ENCODE measurements at places on chromosomes 7 and 10.

DNA sequence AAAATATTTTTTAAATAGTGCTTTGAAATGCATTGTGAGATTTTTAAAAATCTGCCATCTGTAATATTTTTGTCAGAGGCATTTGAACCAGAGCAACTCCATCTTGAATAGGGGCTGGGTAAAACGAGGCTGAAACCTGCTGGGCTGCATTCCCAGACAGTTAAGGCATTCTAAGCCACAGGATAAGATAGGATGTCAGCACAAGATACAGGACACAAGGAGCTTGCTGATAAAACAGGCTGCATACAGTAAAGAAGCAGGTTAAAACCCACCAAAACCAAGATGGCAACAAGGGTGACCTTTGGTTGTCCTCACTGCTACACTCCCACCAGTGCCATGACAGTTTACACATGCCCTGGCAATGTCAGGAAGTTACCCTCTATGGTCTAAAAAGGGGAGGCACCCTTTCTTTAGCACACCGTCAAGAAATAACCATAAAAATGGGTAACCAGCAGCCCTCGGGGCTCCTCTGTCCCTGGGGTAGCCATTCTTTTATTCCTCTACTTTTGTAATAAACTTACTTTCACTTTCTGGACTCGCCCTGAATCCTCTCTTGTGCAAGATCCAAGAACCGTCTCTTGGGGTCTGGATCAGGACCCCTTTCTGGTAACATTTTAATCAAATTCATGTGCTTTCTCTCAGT lies 273.7 kb downstream of the SEMA3D start:
- no peak for DNase-seq

DNA sequence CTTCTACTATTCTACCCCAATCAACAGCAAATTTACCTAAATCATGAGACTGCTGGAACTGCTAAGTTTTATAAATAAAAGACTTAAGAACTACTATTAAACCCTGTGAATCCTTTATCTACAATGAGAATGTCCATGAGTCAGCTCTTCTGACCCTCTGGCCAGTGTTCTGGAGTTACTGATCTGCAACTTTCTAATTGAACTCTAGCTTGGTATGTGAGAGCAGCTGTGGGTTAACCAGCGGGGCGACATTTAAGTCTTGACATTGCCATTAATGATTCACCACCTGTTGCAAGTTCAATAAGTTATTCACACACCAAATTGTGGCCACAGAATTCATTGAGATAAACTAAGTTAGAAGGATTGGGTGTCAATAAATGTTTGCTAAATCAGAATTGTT lies 359.8 kb downstream of the PCDH15 start:
- DNase-seq = no peak

GRCh38 chr10:132500781-132501415 lies 36.7 kb upstream of the INPP5A start:
- DNase-seq = no peak

DNA sequence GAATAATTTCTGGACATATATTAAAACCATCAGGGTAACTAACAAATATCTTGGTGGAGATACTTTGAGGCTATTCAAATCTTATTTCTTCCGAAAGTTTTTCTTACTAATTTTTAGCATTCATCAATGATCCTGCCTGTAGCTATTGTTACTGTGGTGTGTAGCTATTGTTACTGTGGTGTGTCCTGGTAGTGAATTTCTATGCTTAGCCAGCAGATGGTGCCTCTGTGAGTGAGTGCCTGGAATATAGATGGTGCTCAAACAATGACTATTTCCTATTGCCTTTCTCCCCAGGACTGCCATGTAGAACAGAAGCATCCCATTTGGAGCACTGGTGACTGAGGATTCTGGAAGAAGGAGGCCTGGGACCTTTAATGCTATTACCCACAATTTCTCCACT lies 245.7 kb downstream of the CCSER2 start:
- DNase-seq = no peak

DNA sequence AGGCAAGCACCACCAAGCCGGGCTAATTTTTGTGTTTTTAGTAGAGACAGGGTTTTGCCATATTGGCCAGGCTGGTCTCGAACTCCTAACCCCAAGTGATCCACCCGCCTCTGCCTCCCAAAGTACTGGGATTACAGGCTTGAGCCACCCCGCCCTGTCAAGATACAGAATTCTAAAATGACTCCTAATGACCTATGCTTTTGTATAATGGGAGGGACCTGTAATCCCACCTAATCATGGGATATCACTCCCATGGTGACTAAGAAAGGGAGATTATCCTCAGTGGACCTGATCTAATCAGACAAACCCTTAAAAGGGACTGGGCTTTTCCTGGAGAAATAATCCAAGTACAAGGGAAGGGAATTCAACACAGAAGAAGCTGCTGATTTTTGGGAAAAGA lies 28.8 kb downstream of the SAMD8 start:
- no peak for DNase-seq

GRCh38 chr7:68839014-68839413 lies 759.3 kb upstream of the AUTS2 start:
- no peak for DNase-seq

DNA sequence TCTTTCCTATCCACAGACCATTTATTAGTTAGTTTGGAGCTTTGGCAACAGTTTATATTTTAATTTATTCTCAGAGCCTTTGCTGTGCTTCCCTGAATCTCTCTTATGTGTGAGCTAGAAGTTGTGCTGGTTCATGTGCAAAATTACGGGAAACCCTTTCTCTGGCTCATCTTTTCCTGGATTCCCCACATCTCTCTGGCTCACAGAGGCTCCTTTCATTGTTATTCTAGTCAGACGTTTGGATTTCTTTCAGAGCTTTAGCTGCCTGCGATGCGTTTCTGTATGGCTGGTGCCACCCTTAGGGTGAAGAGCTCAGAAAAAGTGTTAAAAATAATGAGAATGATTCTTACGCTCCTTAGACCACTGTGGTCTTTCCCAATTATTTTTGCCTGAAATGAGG lies 53.3 kb downstream of the TPST1 start:
- DNase-seq = no peak

DNA sequence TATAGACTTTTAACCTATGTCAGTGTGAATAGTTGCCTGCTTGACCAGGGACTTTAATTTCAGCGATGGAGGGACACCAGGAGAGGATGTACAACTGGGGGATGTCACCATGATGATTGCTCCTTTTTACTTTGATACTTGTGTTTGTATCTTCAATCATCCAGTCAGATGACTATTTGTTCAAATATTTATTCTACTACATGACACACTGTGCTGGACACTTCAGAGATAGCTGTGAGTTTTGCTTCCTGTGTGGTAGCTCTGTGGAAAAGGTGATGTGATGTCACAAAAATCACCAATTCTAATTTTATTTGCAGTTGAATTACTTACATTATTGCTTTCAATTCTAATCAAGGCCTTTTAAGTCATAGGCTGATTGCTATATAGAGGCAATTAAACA lies 62.7 kb upstream of the CREB5 start:
- DNase-seq = no peak

DNA sequence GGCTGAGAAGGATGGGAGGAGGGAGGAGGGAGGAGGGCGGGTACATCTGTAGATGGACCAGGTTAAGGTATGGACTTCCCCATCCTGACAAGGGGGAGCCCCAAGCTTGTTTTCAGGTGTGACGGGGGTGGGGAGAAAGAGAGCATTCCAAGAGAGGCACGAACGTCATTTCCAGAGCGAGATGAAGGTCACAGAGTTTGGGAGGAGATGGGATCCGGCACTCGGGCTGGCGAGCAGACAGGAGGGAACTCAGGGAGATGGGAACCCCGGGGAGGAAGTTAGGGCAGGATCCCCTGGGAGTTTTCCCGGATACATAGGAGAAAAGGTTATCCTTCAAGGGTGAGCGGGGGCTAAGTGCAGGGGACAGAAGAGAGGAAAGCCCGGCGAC lies 118.8 kb downstream of the CUX1 start:
- no peak for DNase-seq

- no peak for DNase-seq
Measured at GRCh38 chr7:11829954-11830353, 2.0 kb downstream of the THSD7A start.

GRCh38 chr7:66542049-66542448 lies 86.6 kb upstream of the KCTD7 start:
- DNase-seq = no peak

- peak; percentile 70 for DNase-seq
Measured at GRCh38 chr10:6498771-6499170, 81.3 kb downstream of the PRKCQ start.

- DNase-seq = no peak
Measured at GRCh38 chr10:114075093-114075492, 31.4 kb downstream of the ADRB1 start.

DNA sequence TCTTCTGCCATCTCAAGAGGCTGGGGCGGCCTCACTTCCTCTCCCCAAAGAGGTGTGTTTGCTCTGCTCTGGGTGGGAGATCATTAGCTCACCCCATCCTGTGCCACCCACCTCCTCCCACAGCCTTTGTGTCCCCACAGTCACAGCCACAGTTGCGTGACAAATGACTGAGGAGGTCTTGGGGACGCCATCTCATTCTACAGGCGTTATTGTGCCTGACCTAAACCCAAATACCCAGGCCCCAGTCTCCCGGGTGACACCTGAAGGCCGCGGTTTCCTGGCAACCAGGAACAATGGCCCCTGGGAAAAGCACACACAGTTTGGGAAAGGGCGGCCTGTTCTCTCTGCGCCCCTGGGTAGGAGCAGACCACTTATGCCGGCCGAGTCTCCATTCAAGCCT lies 51.6 kb downstream of the SLIT1 start:
- DNase-seq = no peak

GRCh38 chr10:102752934-102753664 lies 9.4 kb downstream of the WBP1L start:
- no peak for DNase-seq

DNA sequence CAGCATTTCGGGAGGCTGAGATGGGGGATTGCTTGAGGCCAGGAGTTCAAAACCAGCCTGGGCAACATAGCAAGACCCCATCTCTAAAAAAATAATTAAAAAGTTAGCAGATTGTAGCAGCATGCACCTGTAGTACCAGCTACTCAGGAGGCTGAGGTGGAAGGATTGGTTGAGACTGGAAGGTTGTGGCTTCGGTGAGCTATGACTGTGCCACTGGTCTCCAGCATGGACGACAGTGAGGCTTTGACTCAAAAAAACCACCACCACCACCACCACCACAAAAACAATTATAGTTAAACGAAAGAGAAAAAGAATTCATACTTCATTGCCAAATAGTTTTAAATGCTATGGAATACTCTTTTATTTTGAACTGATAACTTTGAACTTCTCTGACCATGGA lies 63.4 kb downstream of the VTI1A start:
- DNase-seq = peak; percentile 63

- no peak for DNase-seq
Measured at GRCh38 chr10:33804584-33804983, 470.1 kb upstream of the NRP1 start.

DNA sequence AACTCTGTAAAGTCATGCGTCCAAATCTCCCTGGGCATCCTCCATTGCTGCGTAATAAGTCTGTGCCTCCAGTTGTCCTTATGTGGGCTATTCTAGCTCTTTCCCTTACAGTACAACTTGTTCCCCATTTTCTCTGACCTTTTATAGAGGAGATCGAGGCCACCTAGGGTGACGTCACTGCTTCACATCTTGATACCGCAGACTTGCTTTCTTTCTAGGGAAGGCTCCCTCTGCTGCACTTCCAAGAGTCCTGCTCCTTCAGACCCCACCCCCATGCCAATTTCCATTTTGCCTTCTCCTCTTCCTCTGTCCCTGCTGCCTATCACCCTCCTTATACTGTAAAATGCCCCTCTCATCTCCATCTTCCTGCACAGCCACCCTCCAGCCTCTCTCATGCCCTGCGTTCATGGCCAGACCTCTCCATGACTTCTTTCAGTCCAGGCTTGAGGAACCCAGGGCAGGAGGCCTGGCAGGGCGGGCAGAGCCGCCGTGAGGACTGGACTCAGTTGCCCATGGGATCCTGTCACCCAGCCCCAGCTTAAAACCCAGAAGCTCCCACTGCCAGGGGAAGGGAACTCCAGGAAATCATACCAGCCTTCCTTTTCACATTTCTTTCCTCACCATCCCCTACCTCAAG lies 57.5 kb downstream of the CAMK1D start:
- DNase-seq = no peak

DNA sequence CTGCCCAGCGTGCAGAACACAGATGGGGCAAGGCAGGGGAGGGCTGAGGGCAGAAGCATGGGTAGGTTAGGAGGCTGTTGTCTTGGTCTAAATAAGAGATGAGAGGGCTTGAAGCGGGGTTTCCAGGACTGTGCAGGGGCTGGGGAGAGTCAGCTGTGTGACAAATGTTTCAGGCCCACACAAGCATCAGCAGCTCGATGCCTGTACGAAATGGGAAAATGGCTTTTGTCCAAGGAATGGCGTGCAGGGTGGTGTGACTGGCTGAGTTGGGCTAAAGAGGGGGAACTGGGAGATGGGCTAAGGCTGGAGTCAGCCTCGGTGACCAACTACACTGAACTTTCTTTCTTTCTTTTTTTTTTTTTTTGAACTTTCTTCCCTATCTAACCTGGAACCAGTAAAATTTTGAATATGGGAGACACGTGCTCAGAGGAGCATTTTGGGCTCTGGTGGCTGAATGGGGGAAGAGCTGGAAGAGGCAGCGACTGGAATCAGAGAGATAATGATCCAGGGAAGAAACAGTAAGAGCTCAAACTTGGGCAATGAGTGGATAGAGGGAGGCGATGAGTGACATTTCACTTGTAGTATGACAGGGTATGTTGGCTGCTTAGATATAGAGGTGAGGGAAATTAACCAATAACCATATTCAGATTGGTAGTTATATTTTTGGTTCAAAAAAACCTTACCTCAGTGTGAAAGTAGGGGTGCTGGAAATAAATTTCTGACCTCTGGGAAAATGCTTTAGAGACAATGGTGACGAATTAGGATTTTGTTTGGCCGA lies 10.2 kb upstream of the EPHA1 start:
- DNase-seq = no peak

DNA sequence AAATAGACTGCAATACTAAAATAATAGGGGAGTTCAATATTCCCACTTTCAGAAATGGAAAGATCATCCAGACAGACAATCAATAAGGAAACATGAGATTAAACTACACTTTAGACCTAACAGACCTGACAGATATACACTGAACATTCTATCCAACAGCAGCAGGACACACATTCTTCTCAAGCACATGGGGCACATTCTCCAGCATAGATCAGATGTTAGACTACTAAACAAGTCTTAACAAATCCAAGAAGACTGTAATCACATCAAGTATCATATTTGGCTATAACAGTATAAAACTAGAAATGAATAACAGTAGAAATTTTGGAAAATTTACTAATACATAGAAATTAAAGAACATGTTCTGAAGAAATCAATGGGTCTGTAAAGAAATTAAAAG lies 458.9 kb upstream of the ANKRD30A start:
- DNase-seq = no peak

- no peak for DNase-seq
Measured at GRCh38 chr7:128402356-128402755, 7.4 kb downstream of the IMPDH1 start.

Data from stimulated activated effector memory CD8-positive, alpha-beta T cell treated with anti-CD3 and anti-CD28 coated beads, Interleukin-12 subunit alpha, Interleukin-12 subunit beta, amount 100 ng/mL, for 72 hours (primary cell).